ENCODE measurements at places on chromosomes 3 and 15.

DNA sequence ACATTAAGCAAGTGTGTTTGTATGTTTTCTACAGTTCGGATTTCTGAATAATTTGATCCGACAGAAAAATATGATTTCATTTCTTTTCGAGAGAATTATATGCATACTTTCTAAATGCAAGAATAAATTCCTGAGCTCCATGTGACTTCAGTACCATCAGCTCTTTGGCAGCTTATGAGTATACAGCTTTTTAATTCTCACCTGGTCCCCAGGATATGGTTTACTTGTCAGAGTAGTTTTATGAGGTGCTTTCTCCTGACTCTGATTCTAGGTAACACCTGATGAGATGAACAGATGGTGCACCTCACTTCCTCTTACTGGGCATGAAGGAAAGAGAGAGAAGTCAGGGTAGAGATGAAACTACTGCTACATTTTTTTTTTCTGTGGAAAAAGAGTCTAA, 3.1 kb downstream of the HGD start:
- H3K4me1 ChIP-seq = peaks cover 23% of the 10 kb centered on the region
- no peak overlapping the region for H3K27ac ChIP-seq
- H3K27me3 ChIP-seq = peaks cover 1% of the 10 kb centered on the region
- no peak overlapping the region for H3K4me3 ChIP-seq
- H3K36me3 ChIP-seq = peaks cover 4% of the 10 kb centered on the region
- no peak for DNase-seq

DNA sequence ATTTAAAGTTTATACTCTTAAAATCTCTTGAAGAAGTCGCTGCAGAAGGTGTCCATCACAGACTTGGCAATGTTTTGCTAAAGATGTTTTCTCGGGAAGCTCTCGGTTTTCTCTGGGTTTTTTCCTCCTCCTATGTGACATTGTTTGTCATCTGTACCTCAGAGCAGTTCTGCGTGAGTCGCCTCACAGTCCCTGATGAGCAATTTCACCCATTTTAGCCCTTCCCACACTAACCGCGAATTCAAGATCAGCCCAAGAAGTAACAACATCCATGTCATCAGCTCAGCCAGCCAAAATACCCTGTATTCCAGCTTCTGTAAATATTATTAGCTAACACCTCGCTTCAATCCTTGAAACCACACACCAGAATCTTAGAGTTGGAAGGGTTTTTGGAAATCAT, 224.3 kb upstream of the SETMAR start:
- peaks cover 2% of the 10 kb centered on the region for H3K27me3 ChIP-seq
- peaks cover 10% of the 10 kb centered on the region for H3K4me1 ChIP-seq
- no peak for DNase-seq
- H3K36me3 ChIP-seq = peaks cover 4% of the 10 kb centered on the region

GRCh38 chr3:114122027-114122709, 56.7 kb downstream of the DRD3 start:
- no peaks in the 10 kb centered on the region for H3K4me1 ChIP-seq
- no peak overlapping the region for H3K4me3 ChIP-seq
- no peak for DNase-seq
- H3K27me3 ChIP-seq = no peaks in the 10 kb centered on the region
- no peak overlapping the region for H3K27ac ChIP-seq

DNA sequence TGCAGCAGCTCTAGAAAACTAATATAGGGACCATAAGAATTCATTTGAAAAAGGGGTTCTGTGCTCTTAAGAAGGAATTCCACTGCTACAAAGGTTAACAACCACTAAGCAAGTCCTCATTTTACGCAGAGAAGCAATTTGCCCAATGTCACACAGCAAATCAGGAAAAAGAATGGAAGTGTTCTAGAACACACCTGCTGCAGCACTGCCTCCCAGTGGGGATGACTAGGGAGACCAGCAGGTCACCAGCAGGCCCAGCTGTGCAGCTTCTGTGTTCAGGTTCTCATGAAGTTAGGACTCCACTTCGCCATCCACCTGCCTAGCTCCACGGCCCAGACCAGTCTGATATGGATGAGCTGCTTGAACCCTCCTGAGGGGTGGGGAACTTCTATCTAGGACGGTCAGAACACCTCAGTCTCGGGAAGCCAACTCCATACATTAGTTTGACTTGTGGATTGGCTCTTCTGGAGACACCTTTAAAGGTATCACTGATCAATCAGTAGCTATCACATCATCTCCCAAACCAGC, 18.6 kb downstream of the POMGNT2 start:
- no peak for DNase-seq
- no peaks in the 10 kb centered on the region for H3K4me1 ChIP-seq
- H3K36me3 ChIP-seq = peaks cover 12% of the 10 kb centered on the region
- H3K27me3 ChIP-seq = no peaks in the 10 kb centered on the region
- H3K27ac ChIP-seq = no peak overlapping the region
- H3K4me3 ChIP-seq = no peak overlapping the region

DNA sequence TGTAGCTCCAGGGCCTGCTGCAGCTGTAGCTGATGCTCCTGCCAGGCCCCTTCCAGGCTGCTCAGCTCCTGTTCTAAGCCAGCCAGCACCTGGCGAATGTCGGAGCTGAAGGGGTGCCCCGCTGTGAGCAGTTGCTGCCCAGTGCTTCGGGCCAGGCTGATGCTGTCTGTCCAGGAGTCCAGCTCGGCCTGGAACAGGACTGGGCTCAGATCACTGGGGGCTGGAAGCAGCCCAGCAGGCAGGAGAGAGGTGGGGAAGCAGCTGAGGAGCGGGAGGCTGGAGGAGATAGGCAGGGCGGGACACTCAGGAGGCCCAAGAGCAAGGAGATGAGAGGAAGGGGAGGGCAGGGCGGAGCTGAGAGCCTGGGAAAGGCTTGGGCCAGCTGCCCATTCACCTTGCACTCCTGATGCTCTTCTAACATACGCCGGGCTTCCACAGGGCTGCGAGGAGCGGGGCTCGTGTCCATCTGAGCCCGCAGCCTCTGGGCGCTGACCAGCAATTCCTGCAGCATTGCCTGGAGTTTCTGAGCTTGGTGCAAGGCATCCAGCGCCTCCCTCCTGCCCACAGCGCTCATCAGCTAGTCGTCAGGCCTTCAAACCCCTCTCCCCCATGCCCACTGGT, 23.2 kb downstream of the PLA2G4B start:
- no peaks in the 10 kb centered on the region for H3K4me1 ChIP-seq
- no peak overlapping the region for H3K27ac ChIP-seq
- no peak for DNase-seq
- H3K4me3 ChIP-seq = no peak overlapping the region

DNA sequence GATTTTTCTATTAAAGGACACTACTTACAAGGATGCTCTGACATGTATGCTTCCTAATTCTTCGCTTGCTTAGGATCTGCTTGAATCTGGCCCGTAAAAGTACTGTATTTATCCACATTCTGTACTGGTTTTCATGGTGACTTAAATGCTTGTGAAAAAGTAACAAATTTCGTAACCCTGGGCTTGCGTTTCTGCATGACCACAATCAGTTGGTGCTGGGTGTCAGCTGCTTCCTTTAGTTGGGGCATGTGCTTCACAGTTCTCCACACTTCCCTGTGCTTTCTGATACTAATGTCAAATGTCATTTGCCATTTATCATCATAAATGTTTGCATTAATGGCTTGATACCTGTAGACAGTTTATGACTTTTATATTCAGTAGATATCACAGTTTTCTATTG, 218.4 kb upstream of the MLF1 start:
- no peak overlapping the region for H3K27ac ChIP-seq
- no peaks in the 10 kb centered on the region for H3K36me3 ChIP-seq
- H3K4me1 ChIP-seq = no peaks in the 10 kb centered on the region

DNA sequence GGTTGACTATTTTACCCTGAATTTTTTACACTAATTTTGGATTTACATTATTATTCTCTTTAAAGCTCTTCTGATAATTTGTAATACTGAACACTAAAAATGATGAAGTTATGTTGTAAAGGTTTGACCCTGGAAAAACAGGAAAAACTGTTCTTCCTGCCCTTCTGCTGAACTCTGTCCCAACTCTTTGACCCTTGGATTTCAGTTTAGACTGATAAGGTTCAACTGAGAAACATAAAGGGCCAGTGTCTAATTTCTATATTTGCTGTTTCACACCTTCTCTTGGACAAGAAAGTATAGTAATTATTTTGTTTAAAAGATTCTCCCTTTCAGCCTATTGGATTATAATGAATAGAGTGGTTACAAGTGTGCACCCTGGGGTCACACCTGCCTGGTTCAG, 12.8 kb upstream of the TMOD3 start:
- peaks cover 1% of the 10 kb centered on the region for H3K27me3 ChIP-seq
- peaks cover 24% of the 10 kb centered on the region for H3K36me3 ChIP-seq
- DNase-seq = no peak
- H3K4me1 ChIP-seq = no peaks in the 10 kb centered on the region
- H3K27ac ChIP-seq = no peak overlapping the region

- peaks cover 3% of the 10 kb centered on the region for H3K27me3 ChIP-seq
- H3K4me1 ChIP-seq = no peaks in the 10 kb centered on the region
- no peak overlapping the region for H3K4me3 ChIP-seq
- no peak overlapping the region for H3K27ac ChIP-seq
- no peaks in the 10 kb centered on the region for H3K36me3 ChIP-seq
Observed at GRCh38 chr15:41634072-41634626, 26.1 kb upstream of the MGA start.

GRCh38 chr3:196220587-196220986, 4.3 kb downstream of the SLC51A start:
- no peak overlapping the region for H3K27ac ChIP-seq
- no peaks in the 10 kb centered on the region for H3K36me3 ChIP-seq
- no peak overlapping the region for H3K4me3 ChIP-seq
- no peak for DNase-seq
